H9 (cell line): ENCODE measurements at places on chromosomes 3 and 15. TPM values are rescaled to one million over a fixed set of nuclear protein-coding genes. Genes with fewer than 3 reads are reported as not detected.
A peak's percentile ranks its signal among the peaks of the same experiment; 100 is the strongest.

- no peaks in the 10 kb centered on the region for H3K4me1 ChIP-seq
- no peak overlapping the region for H3K4me3 ChIP-seq
- peaks cover 27% of the 10 kb centered on the region for H3K36me3 ChIP-seq
- no peak for DNase-seq
Measured at GRCh38 chr15:76935620-76936019, 4.1 kb downstream of the RCN2 start.

STRA6 gene
- 11.2 and 12.8 TPM in 2 replicates for total RNA-seq

GRCh38 chr15:60076582-60077276 lies 72.6 kb downstream of the FOXB1 start:
- DNase-seq = no peak
- H3K27ac ChIP-seq = no peak overlapping the region
- H3K4me3 ChIP-seq = no peak overlapping the region
- H3K4me1 ChIP-seq = peaks cover 13% of the 10 kb centered on the region; the same call in 1 of the 2 replicates

TMEM108 gene
- 3.5 and 5.0 TPM in 2 replicates for total RNA-seq

- no peaks in the 10 kb centered on the region for H3K27me3 ChIP-seq
- H3K36me3 ChIP-seq = no peaks in the 10 kb centered on the region
- no peak overlapping the region for H3K4me3 ChIP-seq
- H3K4me1 ChIP-seq = peaks cover 14% of the 10 kb centered on the region
- DNase-seq = no peak
Measured at GRCh38 chr15:78064544-78064943, 13.0 kb downstream of the TBC1D2B start.

GRCh38 chr3:172138792-172139507 lies 99.6 kb downstream of the FNDC3B start:
- H3K27me3 ChIP-seq = no peaks in the 10 kb centered on the region
- H3K4me3 ChIP-seq = peak overlapping the region; percentile 47; the same call in 1 of the 3 replicates

- no peaks in the 10 kb centered on the region for H3K4me1 ChIP-seq
- no peak within 1 kb of the TSS for H3K27ac ChIP-seq
- peaks cover 30% of the 10 kb centered on the region for H3K27me3 ChIP-seq
Measured at GRCh38 chr15:41513506-41514227, at the start of gene LTK. TSS of gene LTK (minus strand) at chr15:41513827. CDS start at chr15:41513709, 118 bp downstream.

ARNT2 gene
- 9.5 and 10.5 TPM in 2 replicates for total RNA-seq

NEK10 gene
- 0.66 and 0.97 TPM in 2 replicates for total RNA-seq

DNA sequence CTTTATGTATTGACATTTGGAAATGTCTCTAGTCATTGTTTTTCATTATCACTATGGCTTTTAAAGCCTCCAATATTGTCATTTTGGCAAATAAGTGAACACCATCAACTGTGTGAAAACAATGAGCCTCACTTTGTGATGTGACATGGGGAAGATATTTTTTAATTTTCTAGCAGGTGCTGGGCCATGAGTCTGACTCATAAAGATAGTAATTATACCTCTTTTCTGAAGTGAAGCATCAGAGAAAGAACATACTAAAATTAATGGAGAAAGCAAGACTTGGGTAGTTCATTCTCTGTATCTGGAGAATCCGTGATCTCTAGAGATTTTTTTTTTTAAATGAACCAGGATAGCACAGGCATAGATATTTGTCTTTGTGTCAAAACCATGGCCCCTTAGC lies 100.8 kb downstream of the CCNL1 start:
- H3K4me1 ChIP-seq = peaks cover 3% of the 10 kb centered on the region; the same call in 1 of the 2 replicates
- H3K36me3 ChIP-seq = peaks cover 2% of the 10 kb centered on the region; the same call in 2 of the 3 replicates

MGLL gene
- 0.11 and 0.22 TPM in 2 replicates for total RNA-seq

DNA sequence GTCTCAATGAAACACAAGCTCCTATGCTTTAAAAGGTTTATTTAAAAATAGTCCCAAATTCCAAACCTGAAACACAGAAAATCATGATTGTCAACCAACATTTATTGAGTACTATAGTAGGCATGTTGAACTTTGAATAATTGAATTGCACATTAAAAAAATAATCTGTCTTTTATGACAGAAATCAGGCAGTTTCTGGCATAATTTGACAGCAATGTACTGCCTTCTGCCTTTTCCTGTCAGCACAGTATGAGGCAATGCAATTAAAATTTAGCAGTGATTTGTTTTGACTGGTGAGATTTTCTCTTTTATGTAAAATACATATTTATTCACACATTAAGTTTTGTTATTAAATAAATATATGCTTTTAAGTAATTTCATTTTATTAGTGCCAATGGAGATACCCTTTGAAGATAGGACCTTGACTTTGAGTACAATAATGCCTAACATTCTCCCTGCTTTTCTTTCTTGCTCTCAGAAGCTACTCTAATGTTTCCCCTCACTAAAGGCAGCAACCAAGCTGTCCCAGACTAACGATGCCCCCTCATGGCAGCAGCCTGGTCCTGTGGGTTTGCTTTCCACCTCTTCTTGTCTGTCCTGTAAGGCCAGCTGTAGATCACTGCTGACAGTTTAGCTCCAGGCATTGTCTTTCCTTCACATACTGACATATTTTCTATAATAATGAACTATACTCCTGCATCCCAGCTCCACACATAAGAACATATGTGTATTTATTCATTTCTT lies 346.7 kb downstream of the IL20RB start:
- no peak overlapping the region for H3K27ac ChIP-seq
- DNase-seq = peak; percentile 41
- no peak overlapping the region for H3K4me3 ChIP-seq
- H3K36me3 ChIP-seq = no peaks in the 10 kb centered on the region; the same call in 1 of the 2 replicates
- no peaks in the 10 kb centered on the region for H3K27me3 ChIP-seq

DNA sequence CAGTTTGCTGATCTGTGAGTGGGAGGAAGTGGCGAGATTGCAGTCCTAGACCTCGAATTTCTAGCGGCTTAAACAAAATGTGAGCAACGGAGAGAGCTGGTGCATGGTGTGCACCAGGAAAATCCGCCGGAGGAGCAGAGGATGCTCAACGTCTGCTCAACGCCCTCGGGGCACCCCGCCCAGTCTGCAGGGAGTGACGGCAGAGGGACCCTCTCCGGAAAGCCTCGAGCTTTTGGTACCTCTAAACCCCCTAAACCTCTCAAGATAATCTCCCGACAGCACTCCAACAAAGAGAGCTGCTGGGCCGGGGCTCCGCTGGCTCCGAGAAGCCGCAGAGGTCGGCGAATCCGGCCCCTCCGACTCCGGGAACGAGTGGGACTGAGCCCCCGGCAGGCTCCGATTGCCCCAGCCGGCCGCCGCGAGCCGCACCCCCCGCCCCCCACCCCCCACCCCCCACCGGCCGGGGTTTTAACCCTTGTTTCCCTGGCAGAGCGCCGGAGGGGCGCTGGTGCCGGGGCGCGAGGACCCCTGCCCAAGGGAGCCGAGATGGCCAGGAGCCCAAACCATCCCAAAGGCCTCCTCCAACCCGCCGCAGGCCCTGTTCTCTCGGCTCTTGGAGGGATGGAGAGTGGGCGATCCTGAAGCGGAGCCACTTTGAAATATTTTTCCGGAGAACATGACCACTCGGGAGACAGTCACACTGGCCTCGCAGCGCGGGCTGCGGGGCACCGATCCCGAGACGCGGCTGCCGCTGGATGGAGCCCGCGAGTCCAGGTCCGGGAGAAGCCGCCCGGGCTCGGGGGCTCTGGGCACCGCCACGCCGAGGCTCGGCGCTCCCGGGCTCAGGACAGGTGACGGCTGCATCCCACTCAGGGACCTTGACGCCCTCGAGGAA lies 1.5 kb downstream of the MEGF11 start:
- peak overlapping the region; percentile 86 for H3K4me3 ChIP-seq
- peak; percentile 58 for DNase-seq
- no peaks in the 10 kb centered on the region for H3K4me1 ChIP-seq
- H3K27ac ChIP-seq = no peak overlapping the region

AADAC gene
- not detected in 2 replicates for total RNA-seq

KNSTRN gene
- 53.9 TPM in 2 replicates for total RNA-seq

- H3K27me3 ChIP-seq = no peaks in the 10 kb centered on the region
- no peaks in the 10 kb centered on the region for H3K36me3 ChIP-seq
- peaks cover 3% of the 10 kb centered on the region; the same call in 1 of the 2 replicates for H3K4me1 ChIP-seq
- H3K27ac ChIP-seq = no peak overlapping the region
- peak; percentile 55 for DNase-seq
- no peak overlapping the region for H3K4me3 ChIP-seq
Measured at GRCh38 chr3:64575211-64575844, 112.5 kb downstream of the ADAMTS9 start.

- no peak overlapping the region for H3K27ac ChIP-seq
- no peak for DNase-seq
- H3K27me3 ChIP-seq = no peaks in the 10 kb centered on the region
- H3K4me1 ChIP-seq = peaks cover 6% of the 10 kb centered on the region; the same call in 1 of the 2 replicates
Measured at GRCh38 chr3:194090716-194091115, 45.2 kb upstream of the HES1 start.

CCR1 gene
- not detected in 2 replicates for total RNA-seq

DNA sequence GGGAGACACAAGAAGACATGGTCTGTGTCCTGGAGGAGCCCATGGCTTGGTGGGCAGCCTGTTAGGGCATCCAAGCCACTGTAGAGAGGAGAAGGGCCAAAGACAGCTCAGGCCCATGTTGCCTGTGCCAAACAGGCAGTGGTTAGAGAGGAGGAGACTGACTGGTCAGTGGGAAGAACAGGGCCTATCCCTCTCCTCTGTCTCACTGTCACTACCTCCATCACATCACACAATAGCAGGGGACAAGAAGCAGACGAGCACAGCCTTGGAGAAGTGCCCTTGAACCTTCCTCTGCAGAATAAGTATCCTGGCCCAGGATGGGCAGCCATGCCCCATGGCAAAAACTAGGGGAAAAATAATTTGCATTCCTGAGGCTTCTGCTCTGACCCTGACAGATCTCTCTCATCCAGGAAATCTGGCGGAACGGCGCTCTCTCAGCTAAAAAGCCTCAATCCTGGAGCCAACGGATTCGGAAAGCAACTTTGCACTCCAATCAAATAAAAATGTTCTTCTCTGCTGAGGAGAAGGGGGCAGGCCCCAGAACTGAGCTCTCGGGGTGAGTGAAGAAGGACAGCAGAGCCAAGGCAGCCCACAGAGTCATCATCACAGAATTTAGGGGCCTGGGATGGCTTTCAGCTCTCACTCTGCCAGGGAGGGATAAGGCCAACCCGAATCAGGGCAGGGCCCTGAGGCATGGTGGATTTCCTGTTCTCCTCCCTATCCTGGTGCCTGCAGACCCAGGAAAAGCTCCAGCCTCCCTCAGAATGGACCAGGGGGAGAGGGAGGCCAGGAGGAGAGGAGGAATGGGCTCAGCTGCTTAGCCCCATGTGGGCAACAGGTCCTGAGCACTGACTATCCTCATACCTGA lies 1.6 kb downstream of the SHF start:
- H3K36me3 ChIP-seq = no peaks in the 10 kb centered on the region
- H3K27me3 ChIP-seq = peaks cover 6% of the 10 kb centered on the region; the same call in 1 of the 2 replicates

DNA sequence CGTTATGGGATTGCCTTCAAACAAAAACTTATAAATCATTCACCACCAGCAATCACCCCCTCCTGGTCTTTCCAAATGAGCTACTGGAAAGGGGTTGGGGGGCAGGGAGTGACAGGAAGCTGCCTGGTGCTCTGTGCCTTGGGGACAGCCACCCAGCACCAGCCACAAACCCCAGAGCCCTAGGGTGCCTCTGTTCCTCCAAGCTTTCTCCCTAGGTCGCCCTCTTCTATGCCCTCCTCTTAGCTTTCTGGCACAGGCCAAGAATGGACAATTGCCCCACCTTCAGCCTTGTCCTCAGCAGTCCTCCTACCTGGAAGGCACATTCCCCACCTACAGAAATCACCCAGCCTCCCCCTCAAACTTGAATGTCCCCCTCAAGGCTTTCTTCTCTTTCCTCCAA lies 3.3 kb downstream of the OXTR start:
- H3K4me1 ChIP-seq = peaks cover 2% of the 10 kb centered on the region; the same call in 1 of the 2 replicates
- H3K4me3 ChIP-seq = no peak overlapping the region
- H3K27me3 ChIP-seq = peaks cover 13% of the 10 kb centered on the region; the same call in 1 of the 2 replicates
- peak; percentile 7 for DNase-seq

DNA sequence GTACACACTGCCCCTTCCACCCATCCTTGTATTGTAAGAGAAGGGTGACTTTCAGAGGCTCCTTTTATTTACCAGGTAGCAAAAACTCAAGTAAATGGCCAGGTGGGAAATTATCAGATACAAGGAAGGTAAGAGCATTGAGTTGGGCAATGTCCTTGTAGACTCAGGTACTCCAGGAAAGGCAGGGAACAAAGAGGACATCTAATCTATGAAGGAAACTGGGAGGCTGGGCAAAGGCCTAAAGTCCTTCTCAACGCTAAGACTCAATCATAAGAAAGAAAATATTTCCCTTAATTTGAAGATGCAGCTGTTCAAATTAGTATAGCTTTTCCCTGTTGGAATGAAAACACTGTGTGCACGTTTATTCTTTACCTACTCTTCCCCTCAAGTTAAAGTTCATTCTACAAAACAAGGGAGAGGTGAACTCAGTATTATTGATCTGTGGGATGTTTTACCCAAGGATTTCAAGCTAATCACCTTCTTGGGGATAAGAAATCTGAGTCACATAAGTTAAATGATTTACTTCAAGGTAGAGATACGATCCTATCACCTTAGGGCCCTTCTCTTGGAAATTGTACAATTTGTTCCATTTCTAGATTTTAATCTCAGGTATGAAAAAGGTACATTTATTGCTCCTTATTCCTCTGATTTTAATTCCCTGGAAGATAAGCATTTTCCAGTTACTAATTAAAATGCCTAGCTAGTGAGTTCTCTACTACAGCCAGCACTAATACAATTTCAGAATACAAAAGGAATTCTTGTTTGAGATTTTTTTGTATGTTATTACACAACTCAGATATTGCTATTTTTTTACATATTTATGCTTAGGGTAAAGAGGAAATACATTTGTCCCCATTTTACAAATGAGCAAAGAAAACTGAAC lies 80.6 kb downstream of the PLD1 start:
- no peaks in the 10 kb centered on the region for H3K36me3 ChIP-seq
- H3K4me1 ChIP-seq = peaks cover 7% of the 10 kb centered on the region

DNA sequence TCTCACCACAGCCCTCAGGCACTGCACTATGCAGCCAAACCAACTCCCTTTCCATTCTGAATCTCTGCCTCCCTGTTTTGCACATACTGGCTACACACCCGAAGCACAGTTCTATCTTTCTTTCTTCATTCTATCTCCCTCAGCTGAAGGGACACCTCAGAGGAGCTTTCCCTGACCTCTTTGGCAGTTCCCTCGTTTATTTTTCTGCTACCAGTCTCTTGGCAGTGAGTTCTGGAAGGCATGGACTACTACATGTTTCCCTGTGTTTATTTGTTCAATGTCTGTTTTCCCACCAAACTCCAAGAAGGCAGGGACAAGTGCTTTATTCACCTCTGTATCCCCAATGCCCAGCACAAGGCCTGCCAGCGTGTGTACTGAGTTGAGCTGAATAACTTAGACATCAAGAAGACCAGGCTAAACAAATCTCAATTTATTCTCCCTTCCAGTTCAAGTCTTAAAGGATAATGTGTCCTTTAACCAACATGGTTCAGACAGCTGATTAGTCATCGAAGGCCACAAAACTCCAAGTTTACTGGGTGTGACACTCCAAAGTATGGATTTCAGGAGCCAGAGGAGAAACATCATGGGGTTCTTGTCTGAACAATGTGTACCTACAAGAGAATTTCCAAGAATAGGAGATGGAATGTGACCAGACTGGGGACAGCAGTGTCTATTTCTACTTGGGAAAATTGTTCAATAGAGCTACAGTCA lies 260.1 kb upstream of the CTNNB1 start:
- no peaks in the 10 kb centered on the region for H3K4me1 ChIP-seq
- no peak overlapping the region for H3K27ac ChIP-seq
- no peaks in the 10 kb centered on the region for H3K36me3 ChIP-seq
